Kidney capillary endothelial cell (primary cell): ENCODE measurements at places on chromosomes 7 and 10.

DNA sequence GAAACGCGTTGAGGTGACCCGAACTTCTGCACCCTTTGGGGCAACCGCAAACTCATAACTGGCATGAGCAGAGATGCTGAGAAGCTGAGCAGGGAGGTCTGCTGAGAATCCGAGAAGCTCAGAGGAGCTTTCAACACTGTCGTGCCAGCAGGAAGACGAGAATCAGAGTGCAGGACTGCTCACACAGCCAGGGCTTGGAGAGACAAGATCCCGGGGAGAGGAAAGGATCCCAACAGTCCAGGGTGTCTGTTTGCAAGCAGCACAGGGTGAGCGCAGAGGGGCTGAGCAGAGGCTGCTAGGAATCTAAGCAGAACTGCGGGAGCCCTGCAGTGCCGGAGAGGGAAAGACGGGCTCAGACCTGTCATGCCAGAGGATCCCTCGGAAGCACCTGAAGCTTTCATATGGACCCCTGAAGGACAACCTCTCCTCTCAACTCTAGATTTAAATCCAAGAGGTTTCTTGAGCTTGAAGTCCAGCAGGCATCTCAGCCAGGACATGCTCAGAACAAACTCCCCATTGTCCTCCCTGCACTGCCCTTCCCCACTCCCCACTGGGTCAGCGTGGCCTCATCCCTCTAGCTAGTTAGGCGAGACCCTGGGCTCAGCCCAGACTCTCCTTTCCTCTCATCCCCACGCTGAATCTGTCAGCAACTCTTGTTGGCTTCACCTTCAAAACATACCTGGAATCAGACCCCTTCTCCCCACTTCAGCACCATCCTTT is 40.7 kb downstream of the FOXL3 start:
- no peak for DNase-seq

- DNase-seq, result peak; percentile 16
Observed at GRCh38 chr10:37856881-37857286, 526 bp downstream of the ZNF248 start.

GRCh38 chr10:60209874-60210570 is 179.7 kb downstream of the ANK3 start:
- DNase-seq, result no peak

- no peak for DNase-seq
Observed at GRCh38 chr7:26590709-26591108, 273.7 kb downstream of the SKAP2 start.

DNA sequence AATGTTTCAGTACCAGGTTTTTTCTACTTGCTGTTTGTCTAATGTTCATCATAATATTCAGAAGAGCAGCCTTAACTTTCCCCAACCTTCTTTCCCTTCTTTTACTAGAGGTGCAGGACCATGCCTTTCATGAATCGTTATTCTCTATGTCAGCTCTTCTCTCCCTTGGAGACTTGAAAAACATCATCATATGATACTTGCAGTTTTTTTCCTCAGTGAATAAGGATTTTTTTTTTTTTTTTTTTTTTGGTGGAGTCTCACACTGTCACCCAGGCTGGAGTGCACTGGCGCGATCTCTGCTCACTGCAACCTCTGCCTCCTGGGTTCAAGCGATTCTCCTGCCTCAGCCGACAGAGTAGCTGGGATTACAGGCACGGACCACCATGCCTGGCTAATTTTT is 30.1 kb downstream of the SMNDC1 start:
- DNase-seq, result no peak

GRCh38 chr10:82953331-82953730 is 1078.3 kb downstream of the NRG3 start:
- DNase-seq, result no peak

DNA sequence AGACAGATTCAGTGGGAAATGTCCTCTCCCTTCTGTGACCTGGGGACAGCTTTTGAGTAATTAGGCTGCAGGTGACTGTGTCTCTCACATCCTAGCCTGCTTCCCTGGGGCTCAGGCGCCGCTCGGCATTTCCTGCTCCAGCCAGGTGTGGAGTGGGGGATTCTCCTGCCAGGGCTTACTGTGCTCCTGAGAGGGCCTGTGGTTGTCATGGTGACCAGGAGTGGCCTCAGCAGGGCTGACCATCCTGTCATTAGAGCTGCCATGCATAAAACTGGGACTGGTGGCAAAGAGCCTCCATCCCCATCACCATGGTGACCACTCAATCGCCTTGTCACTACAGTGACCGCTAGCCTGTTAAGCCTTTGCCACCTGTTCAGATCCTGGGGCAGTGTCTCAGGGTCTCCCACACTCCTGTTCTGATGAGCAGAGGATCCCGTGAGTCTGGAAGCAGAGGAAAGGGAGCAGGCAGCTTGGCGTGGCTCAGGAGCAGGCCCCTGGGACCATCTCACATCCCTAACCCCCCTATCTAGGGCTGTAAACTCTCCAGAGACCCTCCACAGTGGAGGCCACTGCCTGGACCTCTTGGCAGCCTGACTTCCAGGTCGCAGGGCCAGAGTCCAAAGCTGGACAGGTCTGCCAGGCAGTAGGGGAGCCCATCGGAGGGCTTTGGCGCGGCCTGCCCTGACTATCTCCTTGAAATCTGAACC is at the start of gene GCK:
GCK (minus strand) TSS at position 154 of the 707 bp plus-strand sequence. CDS start 486 bp downstream, outside the sequence.
- DNase-seq, result no peak

GRCh38 chr10:60611291-60611747 is 167.0 kb upstream of the CDK1 start:
- peak; percentile 85 for DNase-seq

- no peak for DNase-seq
Observed at GRCh38 chr7:128197989-128198580, 43.0 kb upstream of the LEP start.

DNA sequence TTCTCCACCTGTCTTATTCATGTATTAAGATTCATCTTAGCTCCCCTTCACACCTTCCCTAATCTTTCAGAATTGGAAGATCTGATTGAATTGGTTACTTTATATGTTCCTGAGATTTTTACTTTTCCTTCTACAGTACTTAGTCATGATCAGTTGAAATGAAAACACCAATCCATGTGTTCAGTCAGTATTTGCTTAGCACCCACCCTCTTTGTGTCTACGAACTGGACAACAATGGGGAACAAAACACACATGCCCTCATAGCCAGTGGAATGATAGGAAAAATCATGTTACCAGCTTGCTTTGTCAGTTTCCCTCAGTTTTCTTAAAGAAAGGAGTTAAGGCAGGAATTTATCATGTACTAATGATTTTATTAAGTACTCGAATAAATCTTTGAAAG is 2.0 kb downstream of the MASTL start:
- no peak for DNase-seq

DNA sequence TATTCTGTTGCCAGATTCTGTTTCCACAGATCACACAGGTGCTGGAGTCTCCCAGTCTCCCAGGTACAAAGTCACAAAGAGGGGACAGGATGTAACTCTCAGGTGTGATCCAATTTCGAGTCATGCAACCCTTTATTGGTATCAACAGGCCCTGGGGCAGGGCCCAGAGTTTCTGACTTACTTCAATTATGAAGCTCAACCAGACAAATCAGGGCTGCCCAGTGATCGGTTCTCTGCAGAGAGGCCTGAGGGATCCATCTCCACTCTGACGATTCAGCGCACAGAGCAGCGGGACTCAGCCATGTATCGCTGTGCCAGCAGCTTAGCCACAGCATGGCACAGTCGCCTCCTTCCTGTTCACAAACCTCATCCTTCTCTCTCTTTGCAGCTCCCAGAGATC is 237.5 kb upstream of the PRSS1 start:
- no peak for DNase-seq

- DNase-seq, result no peak
Observed at GRCh38 chr10:49191349-49191748, 3.2 kb upstream of the TMEM273 start.

DNA sequence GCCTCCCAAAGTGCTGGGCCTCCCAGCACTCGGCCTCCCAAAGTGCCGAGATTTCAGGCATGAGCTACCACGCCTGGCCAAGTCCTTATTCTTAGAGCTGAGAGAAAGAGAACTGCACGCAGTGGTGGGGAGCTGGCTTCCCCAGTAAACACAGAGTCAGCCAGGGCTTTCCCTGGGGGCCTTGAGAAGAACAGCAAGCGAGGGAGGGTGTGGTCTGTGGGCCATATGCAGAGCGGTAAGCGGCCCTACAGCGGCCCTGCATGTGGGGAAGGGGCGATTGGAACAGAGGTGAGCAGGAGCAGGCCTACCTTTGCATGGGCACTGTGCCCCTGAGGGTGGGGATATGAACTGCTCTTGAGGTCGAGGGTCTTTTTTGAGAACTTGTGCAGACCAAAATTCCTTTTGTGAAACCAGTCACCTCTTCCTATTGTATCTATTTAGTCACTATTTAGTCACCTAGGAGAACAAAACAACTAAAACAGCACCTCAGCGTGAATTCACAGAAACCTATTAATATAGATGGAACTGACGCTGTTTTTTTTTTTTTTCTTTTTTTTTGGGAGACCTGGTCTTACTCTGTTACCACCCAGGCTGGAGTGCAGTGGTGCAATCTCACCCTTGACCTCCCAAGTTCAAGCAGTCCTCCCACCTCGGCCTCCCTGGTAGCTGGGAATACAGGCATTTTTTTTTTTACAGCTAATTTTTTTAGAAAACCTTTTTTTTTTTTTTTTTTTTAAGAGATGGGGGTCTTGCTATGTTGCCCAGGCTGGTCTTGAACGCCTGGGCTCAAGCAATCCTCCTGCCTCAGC is 36.9 kb upstream of the SH2D4B start:
- peak; percentile 69 for DNase-seq

- DNase-seq, result no peak
Observed at GRCh38 chr7:94382746-94383145, 11.9 kb upstream of the COL1A2 start.

DNA sequence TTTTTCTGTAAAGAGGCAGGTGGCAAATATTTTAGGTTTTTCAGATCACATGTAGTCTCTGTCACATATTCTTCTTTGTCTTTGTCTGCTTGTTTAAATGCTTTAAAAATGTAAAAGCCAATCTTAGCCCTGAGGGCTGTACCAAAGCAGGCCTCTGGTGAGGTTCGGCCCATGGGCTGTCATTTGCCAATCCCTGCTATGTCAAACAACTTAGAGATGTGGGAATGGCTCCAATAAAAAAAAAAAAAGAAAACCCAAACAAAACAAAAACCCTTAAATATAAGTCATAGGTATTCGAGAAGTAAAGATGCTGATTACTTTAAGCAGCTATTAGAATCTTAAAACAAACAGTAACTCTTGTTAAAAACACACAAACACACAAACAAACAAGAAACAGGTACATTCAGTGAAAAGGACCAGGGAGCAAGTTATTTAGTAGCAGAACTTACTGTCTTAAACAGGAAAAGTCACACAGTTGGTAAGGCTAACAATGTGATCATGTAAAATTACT is 61.4 kb upstream of the NAMPT start:
- no peak for DNase-seq

- no peak for DNase-seq
Observed at GRCh38 chr7:158613481-158613880, 25.9 kb upstream of the PTPRN2 start.
